ENCODE measurements at places on chromosomes 11 and 22. TPM values are rescaled to one million over a fixed set of nuclear protein-coding genes. Genes with fewer than 3 reads are reported as not detected.

DNA sequence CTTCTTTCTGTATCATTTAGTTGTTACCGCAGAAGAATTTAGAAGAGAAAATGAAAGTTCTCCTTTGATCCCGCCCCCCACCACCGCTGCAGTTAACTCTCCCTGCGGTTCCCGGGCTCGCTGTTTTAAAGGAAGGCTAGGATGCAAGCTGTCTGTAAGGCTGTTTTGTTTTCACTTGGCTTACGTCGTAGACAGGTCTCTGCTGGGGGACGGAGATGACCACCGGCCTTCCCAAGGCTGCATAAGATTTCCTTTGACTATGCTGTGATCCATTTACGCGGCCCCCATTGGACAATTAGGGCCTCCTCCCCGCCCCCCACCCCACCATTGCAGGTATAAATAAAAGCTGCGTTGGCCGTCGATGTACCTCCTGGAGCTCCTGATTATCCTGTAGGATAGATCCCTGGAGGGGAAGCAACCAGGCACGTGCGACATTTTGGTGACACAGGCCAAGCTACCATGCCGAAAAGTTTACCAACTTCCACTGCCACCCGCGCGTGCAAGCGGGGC lies 1.4 kb upstream of the CPT1A start:
- no peak for DNase-seq

GRCh38 chr22:31377612-31378011 lies 21.8 kb upstream of the DRG1 start:
- DNase-seq: no peak

YPEL1 gene
- total RNA-seq: 0.07 TPM

GRCh38 chr22:37291559-37292298 lies 9.4 kb downstream of the CYTH4 start:
- no peak for DNase-seq

P4HA3 gene
- total RNA-seq: not detected

IFITM10 gene
- total RNA-seq: 1.8 TPM

DNA sequence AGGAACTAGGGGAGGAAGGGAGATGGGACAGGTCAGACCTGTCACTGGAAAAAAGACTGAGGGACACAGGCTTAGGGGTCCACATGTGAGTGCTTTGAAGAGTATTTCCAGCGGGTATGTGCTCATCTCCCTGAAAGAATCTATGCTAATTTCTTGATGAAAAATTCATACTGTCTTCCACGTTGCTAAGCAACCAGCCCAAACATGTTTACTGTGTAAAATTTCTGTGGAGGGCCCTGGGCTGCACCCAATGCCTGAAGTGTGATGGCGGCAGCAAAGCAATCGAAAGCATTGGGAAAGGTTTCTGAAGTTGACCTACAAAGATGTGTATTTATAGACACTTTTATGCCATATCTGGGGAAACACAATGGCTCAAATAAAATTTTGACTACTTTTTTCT lies 7.4 kb downstream of the SYT13 start:
- no peak for DNase-seq

DNA sequence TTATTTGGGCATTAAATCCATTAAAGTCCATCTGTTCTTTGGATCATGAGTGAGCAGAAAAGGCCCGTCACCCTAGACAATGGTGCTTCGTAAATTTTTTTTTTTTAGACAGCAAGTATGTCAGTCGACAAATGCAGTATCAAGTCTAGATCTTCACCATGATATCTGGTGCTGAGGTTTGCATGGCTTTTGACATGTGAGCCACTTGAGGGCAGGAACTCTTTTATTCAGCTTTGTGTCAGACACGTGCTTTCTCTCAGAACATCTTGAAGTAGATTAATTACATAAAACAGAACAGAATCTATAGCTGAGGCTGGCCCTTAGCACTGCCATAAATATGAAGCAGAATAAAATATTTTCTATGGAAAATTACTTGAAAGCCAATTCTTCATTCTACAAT lies 62.9 kb upstream of the CARD18 start:
- no peak for DNase-seq

KCNJ1 gene
- not detected for total RNA-seq

- no peak for DNase-seq
These were observed 7.9 kb upstream of the ADORA2A start for GRCh38 chr22:24419475-24419850.

MRGPRX4 gene
- not detected for total RNA-seq

DNA sequence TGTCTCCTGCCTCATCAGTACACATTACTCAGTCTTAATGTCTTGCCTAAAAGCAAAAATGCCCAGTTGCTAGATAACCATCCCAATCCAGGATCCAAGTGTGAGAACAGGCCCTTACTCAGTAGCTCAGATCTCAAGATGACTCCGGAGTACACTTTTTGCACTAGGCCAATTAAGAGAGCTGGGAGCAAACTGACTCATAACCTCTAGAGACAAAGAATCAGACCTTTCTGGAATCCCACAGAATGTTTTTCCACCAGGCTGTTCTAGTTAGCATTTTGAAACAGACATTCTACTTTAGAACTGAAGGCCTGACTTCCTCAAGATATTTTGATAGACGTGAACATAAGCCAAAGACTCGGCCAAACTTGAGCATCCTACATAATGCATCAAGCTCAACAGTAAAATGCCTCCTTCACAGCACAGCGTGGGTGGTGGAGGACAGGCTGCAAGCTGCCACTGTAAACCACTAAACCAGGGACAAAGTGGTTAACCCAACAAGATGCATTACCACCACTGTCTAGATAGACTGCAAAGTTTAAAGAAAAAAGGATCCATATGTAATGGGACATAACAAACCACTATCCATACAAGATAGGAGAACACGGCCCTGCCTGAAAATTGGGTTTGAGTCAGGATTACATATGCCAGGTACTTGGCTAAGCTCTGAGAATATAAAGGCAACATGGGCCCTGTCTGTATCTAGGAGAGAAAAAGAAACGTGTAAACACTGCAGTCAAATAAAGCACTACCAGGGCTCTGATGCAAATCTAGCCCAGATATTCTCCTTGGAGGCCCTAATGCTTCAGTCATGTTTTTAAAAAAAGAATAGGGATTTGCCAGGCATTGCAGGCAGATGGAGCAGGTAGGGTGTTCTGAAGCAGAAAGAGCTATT lies 48.3 kb downstream of the MYH9 start:
- no peak for DNase-seq

OR5F1 gene
- total RNA-seq: not detected

SPI1 gene
- total RNA-seq: not detected

EXPH5 gene
- total RNA-seq: not detected

GRCh38 chr11:42524534-42525227 lies 787.1 kb upstream of the API5 start:
- peak; percentile 48 for DNase-seq
